ENCODE measurements at places on chromosomes 3 and 15.

GRCh38 chr3:4467522-4467867 is 426 bp upstream of the SUMF1 start:
- no peak for DNase-seq

DNA sequence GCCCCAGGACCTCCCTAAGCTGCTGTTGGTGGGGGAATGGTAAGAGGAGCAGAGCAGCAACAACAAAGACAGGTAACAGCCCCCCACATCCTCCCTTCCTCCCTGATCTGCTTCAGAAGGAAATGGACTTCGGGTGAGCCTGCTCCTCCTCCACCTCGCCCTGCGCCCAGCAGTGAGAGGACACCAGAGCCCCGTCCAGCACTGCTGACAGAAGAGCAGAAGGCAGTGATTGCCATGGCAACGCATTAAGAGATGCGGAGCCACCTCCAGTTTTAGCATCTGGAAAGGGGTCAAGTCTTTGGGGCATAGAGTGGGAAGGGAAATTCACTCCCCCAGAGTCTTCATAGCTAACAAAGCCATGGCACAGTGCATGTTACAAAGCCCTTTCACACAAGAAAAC is 77.6 kb upstream of the HRH1 start:
- no peak for DNase-seq

- DNase-seq, result no peak
Measured at GRCh38 chr15:35092846-35093245, 7.8 kb upstream of the NANOGP8 start.

- no peak for DNase-seq
Measured at GRCh38 chr3:48694610-48695392, 9.1 kb upstream of the NCKIPSD start.

- no peak for DNase-seq
Measured at GRCh38 chr3:152937234-152937633, 102.3 kb downstream of the P2RY1 start.

GRCh38 chr3:99624496-99625236 is 13.7 kb upstream of the COL8A1 start:
- no peak for DNase-seq

DNA sequence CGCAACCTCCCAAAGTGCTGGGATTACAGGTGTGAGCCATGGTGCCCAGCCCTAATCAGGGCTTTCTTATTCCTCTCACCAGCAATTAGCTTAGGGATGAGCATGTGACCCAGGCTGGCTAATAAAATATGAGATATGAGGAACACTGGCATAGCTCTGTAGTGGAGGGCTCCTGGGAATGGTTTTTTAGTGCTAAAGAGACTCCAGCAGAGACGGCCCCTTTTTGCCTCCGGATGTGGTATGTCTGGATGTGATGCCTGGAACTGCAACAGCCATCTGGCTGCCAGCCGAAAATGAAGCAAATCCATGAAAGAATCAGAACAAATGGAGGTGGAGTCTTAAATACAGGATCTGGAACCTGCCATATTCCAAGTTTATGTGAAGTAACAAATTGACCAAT is 69.1 kb upstream of the MAGI1 start:
- DNase-seq, result no peak

- no peak for DNase-seq
Measured at GRCh38 chr3:157786211-157786610, 283.0 kb upstream of the VEPH1 start.

DNA sequence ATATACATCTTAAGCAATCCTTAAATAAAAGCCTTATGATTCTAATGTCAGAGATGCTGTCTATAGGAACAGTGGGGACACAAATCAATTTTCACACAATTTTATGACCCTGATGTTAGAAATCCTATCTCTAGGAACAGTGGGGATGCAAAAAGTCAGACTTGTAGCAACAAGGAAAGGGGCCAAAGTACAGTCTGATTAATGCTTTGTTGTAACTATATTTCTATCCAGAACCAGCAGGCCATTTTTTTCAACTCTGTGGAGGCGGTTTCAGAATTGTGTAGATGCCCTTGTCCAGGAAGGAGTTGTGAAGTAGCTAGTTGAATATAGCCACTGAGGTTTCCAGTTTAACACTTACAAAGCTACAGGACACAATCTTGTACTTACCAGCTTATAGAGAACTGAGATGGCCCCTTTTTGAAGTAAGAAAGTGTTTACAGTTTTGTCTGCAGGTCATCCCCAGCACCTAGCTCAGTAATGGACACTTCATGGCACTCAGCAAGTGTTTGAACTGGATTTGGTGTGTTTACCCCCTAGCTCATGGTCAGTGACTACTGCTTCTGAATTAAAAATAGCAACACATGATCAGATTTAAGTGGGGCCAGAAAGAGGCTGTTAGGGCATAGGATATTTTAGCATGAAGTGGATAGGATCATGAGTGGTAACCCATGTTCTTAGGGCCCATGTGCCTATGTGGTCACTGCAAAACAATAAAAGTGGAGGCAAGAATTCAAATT is 54.3 kb downstream of the RAB7A start:
- no peak for DNase-seq

DNA sequence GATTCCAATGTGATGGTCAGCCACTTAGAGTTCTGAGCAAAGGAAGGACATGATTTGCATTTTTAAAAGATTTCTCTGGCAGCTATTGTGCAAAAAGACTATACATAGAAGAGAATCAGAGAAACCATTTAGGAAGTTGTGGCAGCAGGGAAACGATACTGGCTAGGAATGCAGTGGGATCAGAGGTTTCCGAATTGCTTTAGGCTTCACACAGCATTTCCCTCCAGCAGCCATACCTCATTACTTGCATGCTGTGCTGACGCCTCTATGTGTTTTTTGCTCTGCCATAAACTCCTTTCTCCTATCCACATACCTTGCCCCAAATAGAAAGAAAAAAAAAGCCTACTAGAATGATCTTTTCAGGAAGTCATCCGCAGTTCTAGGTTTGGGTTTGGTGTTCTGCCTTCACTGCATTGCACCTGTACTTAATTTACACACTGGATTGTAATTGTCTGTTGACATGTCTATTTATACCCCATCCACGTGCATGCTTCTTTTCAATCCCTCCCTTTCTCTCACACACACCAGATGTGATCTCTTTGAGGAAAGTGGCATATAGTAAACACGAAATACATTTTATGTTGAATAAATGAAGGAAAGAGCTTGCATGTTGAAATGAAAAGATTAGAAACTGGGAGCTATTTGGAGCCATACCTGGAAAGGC is 860.3 kb upstream of the SEMA6D start:
- no peak for DNase-seq

- DNase-seq, result no peak
Measured at GRCh38 chr15:67115586-67115969, 50.2 kb downstream of the SMAD3 start.

DNA sequence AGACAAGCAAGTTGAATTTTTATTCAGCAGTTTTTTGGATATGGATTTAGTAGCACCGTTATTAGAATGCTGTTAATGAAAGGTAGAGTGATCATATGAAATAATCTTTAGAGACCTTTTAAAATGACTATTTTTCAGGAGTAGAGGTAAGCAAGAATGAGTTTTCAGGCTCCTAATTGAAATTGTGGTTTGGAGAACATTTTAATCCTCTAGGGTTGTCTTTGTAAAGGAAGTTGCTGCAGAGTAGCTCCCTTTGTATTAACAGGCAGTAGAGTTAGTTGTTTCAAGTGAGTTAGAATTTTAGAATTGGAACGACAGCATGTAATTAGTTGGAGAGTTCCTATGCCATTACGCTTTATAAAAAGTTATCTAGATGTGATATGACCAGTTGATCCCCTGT is 27.2 kb upstream of the EDEM1 start:
- no peak for DNase-seq

All from cortex of kidney (tissue), 1 donor.